ENCODE measurements at places on chromosomes 2 and 18.

DNA sequence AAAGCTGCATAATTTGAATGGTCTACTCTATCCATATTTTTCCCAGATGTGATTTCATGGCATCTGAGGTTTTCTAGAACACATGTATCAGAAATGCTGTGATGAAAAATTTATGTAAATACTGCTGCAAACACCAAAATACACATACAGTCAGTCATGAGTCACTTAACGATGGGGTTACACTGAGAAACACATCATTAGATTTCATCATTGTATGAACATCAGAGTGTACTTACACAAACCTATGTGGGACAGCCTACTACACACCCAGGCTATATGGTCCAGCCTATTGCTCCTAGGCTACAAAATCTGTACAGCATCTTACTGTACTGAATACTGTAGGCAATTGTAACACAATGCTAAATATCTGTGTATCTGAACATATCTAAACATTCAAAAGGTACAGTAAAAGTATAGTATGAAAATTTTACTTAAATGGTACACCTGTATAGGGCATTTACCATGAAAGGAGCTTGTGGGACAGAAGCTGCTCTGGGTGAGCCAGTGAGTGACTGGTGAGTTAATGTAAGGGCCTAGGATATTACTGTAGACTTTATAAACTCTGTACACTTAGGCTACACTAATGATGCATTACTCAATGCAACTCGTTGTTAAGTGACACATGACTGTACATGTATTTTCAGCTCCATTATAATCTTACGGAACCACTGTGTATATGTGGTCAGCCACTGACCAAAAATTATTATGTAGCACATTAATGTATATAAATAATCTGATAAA, 33.5 kb downstream of the PNO1 start:
- DNase-seq = peak; percentile 80

GRCh38 chr2:188601391-188601790, 309.7 kb downstream of the GULP1 start:
- DNase-seq = no peak

DNA sequence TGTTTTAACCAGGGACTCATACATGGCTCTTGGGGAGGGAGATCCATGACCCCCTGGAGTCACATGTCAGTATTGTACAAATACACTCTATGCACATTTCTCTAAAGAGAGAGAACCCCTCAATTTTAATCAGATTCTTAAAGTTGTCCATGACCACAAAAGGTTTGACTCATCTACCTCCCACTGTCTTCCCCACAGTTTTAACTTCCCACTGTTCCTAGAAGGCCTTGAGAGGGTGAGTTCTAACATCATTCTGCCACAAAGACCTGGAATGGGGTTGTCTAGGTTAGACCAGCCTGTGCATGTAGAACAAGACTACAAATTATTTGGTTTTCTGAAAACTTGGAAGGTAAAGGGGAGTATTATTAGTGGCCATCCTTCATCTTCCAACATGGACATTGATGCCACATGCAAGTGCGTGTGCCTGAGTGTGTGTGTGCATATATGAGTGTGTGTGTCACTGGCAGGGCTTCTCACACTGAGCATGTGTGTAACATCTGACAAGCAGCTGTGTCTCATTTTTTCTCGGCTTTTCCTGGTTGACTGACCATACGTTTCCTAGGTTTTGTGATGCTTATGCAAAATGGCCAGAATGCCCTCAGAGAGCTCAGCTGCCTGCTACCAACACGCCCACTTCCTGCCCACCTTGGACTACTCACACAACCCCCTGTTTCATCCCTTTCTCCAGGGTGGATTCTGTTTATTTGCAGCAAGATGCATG, 94.6 kb upstream of the LGALSL start:
- DNase-seq = peak; percentile 28

GRCh38 chr2:159454185-159454584, 162.2 kb downstream of the BAZ2B start:
- no peak for DNase-seq

DNA sequence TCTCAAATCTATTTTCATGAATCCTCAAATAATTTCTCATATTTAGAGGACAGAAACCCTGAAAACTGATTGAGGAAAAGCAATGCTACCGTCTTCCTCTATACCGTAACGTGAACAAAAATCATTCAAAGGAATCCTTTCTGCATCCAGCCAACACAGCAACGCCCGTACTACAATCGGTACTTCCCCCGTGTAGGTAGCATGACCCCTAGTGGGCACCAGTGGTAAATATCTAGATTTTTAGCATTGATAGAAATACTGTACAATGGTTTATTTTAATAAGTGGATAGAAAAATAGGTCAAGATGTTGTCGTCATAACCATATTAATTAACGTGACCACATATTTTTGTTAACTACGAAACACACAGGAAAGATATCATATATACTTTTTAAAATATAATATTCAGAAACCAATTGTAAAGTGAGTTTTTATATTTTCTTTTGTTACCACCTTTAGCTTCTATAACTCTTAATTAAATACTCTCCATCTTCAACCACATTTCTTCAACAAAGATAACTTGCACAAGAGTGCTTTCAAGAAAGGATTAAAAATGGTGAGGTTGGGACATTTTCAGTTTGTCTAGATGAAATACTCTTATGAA, 194.1 kb downstream of the SS18 start:
- DNase-seq = peak; percentile 7

GRCh38 chr2:235570256-235570655, 76.4 kb downstream of the AGAP1 start:
- no peak for DNase-seq

GRCh38 chr2:130303169-130303568, 39.5 kb upstream of the IMP4 start:
- DNase-seq = no peak

DNA sequence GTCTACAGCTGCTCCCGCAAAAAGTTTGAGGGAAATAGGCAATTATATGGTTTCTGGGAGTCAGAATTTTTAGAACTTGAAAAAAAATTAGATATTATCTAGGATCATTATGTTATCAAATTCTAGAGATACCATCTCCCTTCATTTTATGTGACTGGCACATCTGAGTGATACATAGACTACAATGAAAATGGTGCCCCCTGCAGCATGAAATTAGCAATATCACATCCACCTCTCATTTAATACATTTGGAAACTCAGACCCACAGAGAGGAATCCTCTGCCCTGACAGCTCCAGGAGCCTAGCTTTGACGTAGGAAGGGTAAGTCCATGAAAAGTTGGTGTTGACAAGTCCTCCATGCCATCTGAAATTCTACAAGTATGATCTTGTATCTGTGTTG, 381.6 kb downstream of the SUCLG1 start:
- no peak for DNase-seq

DNA sequence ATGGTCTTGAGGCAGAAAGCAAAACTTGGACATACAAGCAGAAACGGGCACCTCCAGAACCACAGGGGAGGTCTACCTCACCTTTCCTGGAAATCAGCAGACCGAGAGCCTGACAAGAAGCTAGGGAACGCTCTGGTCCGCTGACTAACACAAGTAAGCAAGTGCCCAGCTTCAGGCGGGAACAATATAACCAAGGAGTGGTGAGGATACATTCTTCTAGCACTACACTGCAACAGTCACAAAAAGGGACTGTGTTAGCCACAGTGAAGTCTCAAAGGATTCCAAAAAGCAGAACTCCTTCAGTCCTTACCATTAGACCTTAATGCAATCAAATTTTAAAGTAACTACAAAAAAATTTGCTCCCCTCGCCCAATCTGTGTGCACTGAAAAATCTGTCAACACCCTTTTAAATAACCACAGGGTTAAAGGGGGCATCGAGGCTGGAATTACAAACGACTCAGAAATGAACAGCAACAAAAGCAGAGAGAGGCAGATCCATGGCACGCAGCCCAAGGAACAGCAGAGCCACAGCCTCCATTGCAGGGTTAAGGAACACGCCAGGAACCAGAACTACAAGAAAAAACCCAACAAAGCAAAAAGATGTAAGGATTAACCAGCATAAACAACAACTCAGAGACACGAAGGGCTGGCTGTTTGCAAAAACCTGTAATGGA, 7.1 kb downstream of the THAP4 start:
- no peak for DNase-seq

DNA sequence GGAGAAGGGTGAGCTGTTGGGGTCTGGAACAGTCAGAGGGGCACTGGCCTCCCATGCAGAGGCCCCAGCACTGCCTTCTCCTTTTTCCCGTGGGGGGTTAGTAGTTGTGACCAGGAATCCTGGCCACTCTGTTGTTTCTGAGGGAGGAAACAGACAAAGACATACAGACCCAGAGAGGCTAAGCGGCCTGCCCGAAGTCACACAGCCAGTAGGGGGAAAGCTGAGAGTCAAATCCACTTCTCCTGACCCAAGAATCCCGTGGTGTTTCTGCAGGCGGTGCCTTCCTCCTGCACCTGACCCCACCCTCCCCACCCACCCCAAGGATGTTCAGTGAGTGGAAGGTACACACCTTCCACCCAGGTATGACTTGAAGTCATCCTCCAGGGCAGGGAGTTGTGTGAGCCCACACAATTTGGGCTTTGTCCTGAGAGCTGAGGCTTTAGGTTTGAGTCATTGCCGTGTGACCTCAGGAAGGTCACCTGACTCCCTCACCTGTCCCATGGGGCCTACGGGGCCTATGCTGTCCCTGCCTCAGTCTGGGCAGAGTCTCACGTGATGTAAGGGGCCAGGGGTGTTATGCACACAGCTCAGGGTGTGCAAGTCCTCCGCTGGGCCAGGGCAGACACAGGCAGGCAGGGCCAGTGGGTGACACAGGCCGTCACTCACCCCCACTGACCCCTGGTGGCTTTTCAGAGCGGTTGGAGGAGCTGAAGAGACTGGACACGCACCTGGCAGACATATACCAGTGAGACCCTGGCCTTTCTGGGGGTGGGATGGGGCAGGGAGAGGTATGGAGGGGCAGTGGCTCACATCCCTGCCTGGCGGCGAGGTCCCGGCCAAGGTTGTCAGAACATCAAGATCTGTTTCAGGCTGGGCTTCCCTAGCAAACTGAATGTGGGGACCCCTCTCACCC, 5.0 kb downstream of the NT5DC4 start:
- DNase-seq = no peak

DNA sequence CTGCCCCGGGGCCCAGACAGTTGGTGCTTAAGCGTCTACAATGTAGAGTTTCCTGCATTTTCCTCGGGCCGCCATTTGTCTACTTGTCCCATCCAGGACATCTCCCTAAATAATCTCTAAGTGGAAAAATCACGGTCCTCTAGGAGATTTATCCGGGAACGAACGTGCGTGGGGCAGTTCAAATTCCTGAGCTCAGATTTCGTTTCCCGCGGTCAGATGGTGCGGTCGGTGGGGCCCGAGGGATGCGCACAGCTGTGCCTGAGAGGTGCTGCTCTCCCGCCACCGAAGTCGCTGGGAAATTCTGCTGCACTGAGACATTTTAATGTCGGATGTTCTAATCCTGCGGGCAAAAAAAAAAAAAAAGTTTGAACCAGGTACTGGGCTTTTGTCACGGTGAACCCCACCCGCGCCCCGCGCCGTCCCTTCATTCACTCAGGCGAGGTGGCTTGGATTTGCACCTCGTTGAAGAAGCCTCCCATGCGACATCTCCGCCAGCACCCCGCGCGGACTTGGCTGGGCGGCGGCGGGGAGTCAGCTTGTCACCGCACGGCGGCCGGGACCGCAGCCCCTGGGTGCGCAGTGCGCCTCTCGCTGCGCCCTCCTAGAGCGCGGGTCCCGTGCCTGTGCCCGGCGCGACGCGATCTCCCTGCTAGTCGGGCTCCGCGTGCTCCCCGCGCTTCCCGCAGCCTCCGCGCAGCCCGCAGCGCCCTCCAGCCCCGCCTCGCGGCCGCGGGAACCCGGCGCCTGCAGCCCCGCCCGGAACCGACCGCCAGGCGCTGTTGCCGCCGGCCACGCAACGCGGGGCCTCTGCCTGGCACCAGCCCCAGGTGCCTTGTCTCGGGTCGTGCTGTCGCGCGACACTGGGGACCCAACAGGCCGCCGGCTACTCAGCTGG, 191.9 kb upstream of the TCF4 start:
- DNase-seq = no peak

GRCh38 chr2:145595296-145595695, 1075.4 kb upstream of the ZEB2 start:
- peak; percentile 46 for DNase-seq

DNA sequence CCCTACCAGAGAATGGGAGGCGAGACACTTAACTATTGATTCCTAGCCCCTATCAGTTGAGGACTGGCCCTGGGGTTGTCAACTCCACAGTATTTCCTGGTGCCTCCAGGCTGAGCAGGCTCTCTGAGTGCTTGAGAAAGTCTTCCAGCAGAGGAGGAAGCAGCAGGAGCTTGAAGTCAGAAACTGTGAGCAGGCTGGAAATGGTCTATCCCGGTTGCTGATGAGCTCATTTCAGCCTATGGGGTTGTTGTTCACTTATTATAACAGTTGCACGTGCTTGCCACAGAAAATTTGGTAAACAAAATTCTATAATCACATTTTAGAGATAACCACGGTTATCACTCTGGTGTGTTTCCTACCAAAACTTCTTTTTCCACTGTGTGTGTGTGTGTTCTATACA, 254.7 kb upstream of the THUMPD2 start:
- no peak for DNase-seq

DNA sequence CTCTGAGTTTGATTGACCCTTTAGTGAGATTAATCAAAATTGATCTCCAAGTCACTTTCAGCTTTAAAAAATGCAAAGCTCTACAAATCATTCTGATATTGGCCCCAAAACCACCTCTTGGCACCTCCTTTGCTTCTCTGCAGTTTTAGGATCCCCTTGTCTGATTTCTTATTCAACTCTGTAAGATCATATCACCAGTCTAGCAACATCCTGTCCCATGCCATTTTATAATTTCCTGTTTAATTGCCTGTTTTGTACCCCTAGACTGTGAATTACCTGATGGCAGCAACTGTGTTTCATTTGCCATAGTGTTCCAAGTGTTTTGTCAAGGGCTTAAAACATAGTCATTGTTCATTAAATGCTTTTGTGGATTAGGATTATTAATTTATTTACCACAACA, 406.3 kb upstream of the TRIB2 start:
- DNase-seq = no peak

DNA sequence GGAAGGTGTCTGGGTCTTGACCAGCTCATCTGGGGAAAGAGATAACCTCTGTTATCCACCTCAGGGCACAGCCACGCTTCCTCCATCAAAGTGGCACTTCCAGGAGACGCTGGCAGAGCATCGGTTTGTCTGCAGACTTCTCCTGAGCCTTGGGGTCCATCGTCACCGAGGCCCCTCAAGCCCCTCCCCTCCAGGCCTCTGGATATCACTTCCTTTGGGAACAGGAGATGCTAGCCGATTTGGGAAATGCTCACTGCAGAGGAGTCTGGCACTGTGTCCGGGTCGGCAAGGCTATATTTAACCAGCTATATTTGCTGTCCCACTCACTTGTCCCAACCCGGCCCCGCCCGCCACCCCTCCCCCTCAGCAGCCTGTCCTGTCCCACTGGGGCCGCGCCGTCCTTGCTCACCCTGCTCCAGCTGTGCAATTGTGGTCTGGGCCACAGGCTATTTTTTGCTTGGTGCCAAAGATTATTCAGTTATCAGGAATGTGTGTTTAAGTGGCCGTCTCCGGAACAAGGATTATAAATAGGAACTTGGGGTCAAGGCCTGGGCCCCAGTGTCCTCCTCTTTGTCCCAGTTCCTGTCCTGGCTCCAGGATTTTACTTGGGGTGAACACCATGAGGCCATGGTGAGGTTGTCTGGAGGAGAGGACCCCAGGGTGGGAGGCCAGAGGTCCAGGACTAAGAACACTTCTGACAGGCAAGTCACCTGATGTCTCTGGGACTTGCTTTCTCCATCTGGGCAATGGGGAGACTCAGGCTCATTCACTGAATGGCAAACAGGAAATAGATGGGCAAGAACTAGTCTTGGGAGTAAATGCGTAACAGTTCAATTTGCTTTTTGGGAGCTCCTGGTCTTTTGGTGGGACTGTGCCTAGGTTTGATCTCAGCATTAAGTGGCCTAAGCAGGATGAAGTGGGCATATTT, 263.6 kb downstream of the DYSF start:
- DNase-seq = no peak

GRCh38 chr2:111205774-111206173, 85.1 kb downstream of the BCL2L11 start:
- DNase-seq = no peak
